NCI-H1694 (cell line): ENCODE measurements at places on chromosomes 11 and 22.

DNA sequence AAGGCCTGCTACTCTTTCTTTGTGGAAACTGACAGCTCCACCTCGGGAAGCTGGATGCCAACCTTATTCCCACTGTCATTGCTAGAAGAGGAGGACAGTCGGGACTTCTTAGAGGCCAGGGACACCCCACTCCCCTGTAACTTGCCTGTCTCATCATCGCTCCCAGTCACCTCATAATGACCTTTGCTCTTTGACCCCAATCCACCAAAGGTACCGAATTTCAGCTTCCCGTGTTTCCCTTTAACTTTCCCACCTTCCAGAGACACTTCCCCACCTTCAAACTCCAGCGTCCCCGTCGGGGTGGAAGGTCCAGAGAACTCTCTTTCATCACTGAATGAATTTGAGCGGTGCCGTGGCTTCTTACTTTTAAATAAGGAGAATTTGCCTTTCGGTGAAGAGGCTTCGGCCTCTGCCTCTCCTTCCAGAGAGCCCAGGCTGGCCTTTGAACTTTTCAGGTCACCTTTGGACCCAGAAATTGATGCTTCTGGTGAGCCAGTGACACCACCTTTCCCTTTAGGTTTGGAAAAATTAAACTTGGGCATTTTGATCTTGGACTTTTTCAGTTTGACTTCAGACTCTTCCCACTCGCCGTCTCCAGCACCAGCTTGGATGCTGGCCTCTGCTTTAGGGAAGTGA lies 29.8 kb downstream of the AHNAK start:
- no peak for DNase-seq

DNA sequence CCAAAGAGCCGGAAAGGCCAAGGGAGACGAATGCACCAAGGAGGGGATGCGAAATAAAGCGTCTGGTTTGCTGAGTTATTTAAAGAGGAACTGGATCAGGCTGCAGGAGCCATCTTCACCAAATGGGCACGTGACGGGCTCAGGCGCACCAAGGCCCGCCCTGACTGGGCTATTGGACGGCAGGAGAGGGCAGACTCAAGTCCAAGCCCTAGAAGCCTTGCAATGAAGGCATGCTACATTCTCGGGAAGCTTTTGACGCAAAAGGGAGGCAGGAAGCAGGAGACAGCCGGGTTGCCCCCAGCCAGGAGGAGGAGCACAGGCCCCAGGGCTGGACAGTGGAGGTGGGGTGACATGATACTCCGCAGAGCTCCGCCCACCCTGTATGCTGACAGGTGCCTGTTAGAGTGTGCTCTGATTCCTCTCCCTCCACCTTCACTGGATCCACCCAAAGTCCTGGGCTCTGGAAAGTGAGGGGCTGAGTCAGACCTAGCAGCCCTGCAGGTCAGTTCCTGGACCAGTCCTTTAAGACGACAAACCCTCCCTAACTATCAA lies 41.5 kb upstream of the BID start:
- no peak for DNase-seq

- no peak for DNase-seq
Observed at GRCh38 chr11:65976216-65977176, 15.0 kb downstream of the SART1 start.

- DNase-seq, result no peak
Observed at GRCh38 chr11:93189462-93189861, 8.3 kb downstream of the SLC36A4 start.

- peak; percentile 19 for DNase-seq
Observed at GRCh38 chr11:95835768-95836488, 45.6 kb downstream of the CEP57 start.

- DNase-seq, result no peak
Observed at GRCh38 chr11:78319453-78319955, 98.1 kb downstream of the GAB2 start.

DNA sequence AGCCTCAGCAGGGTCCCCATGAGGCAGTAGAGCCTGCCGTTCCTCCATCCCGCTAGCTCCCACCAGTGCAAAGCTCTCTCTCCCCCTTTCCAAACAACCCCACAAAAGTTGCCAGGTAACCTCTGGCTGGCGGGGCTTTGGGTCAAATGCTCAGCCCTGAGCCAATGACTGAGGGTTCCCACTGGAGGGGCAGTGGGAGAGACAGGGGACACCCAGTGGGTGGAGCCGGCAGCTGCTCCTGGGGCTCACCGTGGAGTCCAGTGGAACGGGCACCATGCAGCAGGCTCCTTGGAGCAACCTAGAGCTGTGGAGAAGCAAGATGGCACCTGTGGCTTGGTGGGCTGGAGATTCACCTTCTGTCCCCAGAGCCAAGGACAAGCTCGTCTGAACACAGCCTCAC lies 25.0 kb upstream of the PPARA start:
- no peak for DNase-seq

- DNase-seq, result no peak
Observed at GRCh38 chr11:103624708-103625623, 411.5 kb upstream of the DDI1 start.

DNA sequence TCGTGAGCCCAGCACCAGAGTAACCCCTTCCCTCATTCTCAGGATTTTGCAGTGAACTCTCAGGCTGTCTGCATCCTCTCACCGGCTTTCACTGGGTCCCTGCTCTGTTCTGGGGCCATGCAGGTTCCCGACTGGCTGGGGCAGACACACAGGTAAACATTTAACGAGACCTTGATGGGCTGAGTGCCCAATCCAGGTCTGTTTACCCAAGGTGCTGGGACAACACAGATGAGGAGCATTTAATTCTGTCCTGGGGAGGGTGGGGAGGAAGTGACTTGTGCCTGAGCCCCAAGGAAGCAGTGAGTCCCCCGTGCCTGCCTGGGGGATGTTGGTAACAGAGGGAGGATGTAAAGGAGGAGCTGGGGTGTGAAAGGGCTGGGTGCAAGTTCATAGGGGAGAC lies 4.4 kb downstream of the BIK start:
- DNase-seq, result no peak

- DNase-seq, result no peak
Observed at GRCh38 chr11:9280655-9281301, 15.6 kb upstream of the DENND5A start.

- no peak for DNase-seq
Observed at GRCh38 chr11:68457898-68458249, 2.7 kb upstream of the PPP6R3 start.

DNA sequence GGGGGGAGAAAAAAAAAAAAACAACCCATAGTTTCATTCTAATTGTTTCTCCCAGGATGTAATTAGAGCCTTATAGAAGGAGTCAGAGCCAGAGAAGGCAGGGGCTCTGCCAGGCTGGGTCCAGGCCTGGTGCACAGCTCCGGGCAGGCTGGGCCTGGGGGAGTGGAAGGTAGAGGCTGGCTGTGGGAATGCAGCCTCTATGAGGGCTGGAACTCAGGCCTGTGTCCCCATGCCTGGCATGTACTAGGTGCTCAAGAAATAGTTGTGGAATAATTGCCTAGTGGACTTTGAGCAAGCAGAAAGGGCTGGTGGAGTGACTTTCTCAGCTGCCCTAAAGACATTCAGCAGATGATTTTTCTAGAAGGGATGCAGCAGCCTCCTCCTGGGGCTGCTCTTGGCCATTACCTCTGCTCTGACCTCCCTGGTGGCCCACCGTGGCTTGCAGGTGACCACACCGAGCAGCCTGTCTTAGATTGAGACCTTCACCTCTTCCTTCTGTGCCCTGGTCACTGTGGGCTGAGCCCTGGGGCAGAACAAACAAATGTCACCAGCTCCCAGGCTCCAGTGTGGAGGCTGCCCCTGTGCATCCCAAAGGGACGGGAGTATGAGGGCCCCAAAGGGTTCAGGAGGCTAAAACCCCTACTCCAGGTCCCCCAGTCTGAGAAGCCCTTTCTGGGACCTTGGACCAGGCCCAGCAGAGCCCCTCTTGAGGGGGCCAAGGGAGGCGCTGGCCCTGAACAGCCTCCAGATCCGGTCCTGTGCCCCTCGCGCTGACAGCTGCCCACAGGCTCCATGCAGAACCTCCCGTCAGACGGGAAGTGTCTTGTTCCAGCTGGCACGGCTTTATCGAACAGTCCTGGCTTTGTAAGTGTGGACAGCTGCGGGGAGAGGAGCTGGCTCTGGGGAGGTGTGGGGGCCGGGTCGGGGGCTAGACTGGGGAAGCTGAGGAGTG lies 18.8 kb downstream of the MYEOV start:
- no peak for DNase-seq

GRCh38 chr11:102267609-102268008 lies 49.7 kb upstream of the BIRC3 start:
- DNase-seq, result no peak

DNA sequence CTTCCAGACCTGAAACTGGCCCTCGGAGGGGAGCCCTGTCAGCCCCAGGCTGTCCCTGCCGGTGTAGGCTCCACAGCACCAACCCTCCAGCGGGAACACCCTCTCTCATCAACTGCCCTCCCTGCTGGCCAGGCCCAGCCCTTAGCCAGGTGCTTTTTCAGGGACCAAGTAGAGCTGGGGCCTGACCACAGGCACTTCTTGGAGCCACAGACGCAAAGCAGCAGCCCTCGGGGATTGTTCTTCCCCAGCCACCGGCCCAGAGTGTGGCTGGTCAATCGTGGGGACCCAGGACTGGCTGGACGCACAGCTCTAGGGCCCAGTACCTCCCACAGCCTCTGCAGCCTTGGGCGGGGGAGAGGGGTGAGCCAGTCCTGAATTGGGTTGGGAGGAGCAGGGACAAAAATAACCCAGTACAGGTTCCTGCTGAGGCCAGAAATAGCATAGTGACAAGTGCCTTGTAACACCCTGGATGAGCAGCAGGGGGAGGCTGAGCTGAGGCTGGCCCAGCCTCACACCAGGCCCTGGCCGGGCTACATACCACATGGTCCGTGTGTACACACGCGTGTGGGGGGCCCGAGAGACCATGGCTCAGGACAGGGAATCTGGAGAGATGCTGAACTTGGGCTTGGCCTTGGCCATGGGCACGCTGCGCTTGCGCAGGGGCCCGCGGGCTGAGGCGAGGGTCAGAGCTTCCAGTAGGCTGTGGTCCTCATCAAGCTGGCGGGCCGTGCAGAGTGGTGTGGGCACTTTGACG lies 2.0 kb downstream of the KCNJ11 start:
- DNase-seq, result peak; percentile 37

DNA sequence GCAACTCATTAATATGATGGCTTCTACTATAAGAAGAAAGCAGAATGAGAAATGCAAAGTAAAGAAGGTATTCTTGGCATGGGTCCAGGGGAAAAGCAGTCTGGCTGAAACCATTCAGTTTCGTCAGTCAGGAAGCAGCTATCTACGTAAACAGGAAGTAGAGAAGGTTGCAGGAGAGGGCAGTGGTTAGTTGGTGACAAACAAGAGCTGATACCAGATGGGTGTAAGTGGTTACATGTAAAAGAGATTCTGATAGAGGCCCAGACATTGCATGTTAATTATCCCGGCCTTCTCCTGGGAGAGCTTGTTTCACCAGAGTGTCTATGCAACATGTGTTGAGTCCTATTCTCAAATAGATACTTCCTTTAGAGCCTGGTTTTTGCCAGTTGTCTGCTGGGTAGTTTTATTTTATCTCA lies 58.4 kb upstream of the PSMA1 start:
- DNase-seq, result peak; percentile 3

DNA sequence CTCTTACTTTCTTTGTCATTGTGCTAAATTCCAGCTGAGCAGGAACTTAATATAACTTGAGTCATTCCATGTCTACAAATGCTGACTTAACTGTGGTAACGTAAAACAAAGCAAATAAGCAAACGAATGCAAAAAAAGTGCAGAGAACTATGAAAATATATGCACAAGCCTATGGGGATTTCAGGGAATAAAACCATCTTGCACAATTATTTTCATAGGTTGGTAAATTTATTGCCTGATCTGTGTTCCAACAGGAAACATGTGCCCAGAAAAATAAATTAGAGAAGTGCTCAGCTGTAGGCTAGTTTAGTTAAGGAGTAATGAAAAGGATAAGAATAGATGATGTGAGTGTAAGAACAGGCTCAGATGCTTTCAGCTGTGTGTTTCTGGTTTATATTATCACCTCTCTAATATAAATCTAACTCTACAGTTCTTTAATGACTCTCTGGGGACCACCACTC lies 1169.3 kb downstream of the LRRC4C start:
- no peak for DNase-seq

GRCh38 chr11:86241956-86242535 lies 2.5 kb upstream of the EED start:
- DNase-seq, result no peak

DNA sequence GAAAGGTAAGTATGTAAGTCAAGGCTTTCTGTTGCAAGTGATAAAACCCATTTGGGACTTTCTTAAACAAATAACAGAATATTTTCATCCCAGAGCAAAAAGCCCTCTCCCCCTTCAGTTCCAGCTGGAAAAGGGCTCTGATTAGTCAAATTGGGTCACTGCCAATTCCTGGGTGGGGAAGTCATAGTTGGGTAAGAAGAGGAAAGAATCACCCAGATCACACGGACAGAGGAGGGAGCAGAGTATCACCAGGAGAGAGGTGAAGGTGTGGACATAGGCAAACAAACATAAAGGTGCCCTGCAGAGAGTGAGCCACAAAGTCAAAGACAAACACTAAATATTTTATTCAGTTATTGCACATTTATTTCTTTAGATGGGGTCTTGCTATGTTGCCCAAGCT lies 36.3 kb upstream of the SORL1 start:
- no peak for DNase-seq

DNA sequence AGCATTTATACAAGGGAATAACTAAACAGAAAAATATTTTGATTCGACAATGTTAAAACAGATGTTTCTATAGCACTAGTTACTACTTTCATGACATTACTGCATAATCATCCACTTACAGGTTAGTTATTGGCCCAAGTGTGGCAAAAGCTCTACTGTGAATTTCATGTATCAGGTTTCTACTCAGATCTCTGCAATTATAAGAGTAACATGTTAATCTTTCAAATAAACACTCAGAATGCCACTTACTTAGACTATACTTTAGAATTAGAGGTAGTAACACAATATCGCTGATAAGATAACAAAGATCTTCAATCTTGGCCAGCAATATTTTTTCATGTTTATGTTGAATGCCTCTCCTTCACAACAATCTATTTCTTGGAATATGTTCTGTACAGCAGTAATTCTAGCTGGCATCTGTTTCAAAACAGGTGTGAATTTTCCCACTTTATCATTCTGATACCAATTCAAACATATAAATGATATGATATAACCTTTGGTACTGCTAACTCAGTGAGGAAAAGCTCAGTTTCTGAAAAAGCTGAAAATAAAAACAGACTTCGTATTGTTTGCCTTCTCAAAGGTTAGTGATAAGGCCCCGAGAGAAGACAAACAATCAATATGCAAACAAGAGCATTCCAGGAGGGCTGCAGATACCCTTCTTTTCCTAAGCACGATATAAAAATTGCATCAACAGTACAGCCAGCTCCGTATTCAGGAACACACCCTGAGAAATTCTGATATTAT lies 11.0 kb upstream of the CCDC34 start:
- no peak for DNase-seq

DNA sequence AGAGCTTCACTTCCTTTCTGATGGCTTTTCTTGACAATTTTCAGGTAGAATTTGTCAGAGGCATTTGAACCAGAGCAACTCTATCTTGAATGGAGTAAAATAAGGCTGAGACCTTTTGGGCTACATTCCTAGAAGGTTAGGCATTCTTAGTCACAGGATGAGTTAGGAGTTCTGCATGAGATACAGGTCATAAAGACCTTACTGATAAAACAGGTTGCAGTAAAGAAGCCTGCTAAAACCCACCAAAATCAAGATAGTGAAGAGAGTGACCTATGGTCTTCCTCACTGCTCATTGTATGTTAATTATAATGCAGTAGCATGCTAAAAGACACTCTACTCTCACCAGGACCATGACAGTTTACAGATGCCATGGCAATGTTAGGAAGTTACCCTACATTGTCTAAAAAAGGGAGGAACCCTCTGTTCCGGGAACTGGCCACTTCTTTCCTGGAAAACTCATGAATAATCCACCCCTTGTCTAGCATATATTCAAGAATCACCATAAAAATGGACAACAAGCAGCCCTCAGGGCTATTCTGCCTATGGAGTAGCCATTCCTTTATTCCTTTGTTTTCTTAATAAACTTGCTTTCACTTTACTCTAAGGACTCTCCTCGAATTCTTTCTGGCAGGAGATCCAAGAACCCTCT lies 1519.7 kb upstream of the TENM4 start:
- no peak for DNase-seq
